ENCODE measurements at places on chromosomes 16 and 17. TPM values are rescaled to one million over a fixed set of nuclear protein-coding genes. Genes with fewer than 3 reads are reported as not detected.

Gene GRIN2A
- total RNA-seq, result 4.3 TPM

Gene ADAT1
- total RNA-seq, result 59.6 TPM

Gene GPRC5B
- 57.1 TPM for total RNA-seq

Gene AATK
- 19.9 TPM for total RNA-seq

Gene MYH3
- total RNA-seq, result 774 TPM

Gene DLX3
- 0.33 TPM for total RNA-seq

Gene B9D1
- total RNA-seq, result 28.5 TPM

Gene SF3B3
- 200 TPM for total RNA-seq

Gene RNF227
- total RNA-seq, result 32.9 TPM

Gene CCL17
- not detected for total RNA-seq

Gene GP1BA
- 0.22 TPM for total RNA-seq

Gene GP2
- not detected for total RNA-seq

Gene CCDC47
- total RNA-seq, result 79.0 TPM

Gene KREMEN2
- total RNA-seq, result 1.6 TPM

Gene SALL1
- total RNA-seq, result 5.9 TPM

Gene ZNF469
- 11.7 TPM for total RNA-seq

Gene BAIAP3
- total RNA-seq, result 9.3 TPM

Gene APOH
- not detected for total RNA-seq

Gene KRTAP4-16
- total RNA-seq, result not detected

Gene HID1
- 16.0 TPM for total RNA-seq

Gene DPEP1
- 1.0 TPM for total RNA-seq

Gene AOC2
- 44.6 TPM for total RNA-seq

Gene OR1A2
- not detected for total RNA-seq

Gene IRX5
- total RNA-seq, result 19.3 TPM

Gene ZNF778
- 38.0 TPM for total RNA-seq

Gene FOXN1
- not detected for total RNA-seq

Gene NPIPA8
- total RNA-seq, result 76.3 TPM

Gene PMM2
- total RNA-seq, result 21.3 TPM

Gene ATP2A1
- total RNA-seq, result 46.8 TPM

Gene SLC9A5
- 1.0 TPM for total RNA-seq

Gene CHST4
- total RNA-seq, result 0.44 TPM

Gene CDH13
- 44.4 TPM for total RNA-seq

Gene CA5A
- total RNA-seq, result not detected

Gene CD300E
- total RNA-seq, result not detected

Gene CMTM2
- not detected for total RNA-seq

Gene NEURL4
- total RNA-seq, result 38.8 TPM

Gene PRAC2
- not detected for total RNA-seq

Gene TMEM98
- 230 TPM for total RNA-seq

Gene TAC4
- not detected for total RNA-seq

Gene WRAP53
- 5.6 TPM for total RNA-seq

Gene TNFRSF13B
- total RNA-seq, result not detected

Gene LITAFD
- total RNA-seq, result not detected

Gene PRSS21
- total RNA-seq, result not detected

Gene CKLF
- total RNA-seq, result 38.8 TPM

Gene PIRT
- 1.3 TPM for total RNA-seq

Gene CDC42EP4
- total RNA-seq, result 157 TPM

Gene KRTAP4-1
- total RNA-seq, result not detected
